Activated effector memory CD4-positive, alpha-beta T cell treated with Interleukin-2 at 50 U/mL for 16 hours (primary cell): ENCODE measurements at places on chromosomes 2 and 18.

- no peak for DNase-seq
Observed at GRCh38 chr18:5961097-5961827, 65.9 kb upstream of the TMEM200C start.

- DNase-seq = no peak
Observed at GRCh38 chr2:51710222-51710621, 678.3 kb upstream of the NRXN1 start.

- no peak for DNase-seq
Observed at GRCh38 chr18:9902832-9903231, 11.0 kb upstream of the VAPA start.

- no peak for DNase-seq
Observed at GRCh38 chr2:225694664-225695063, 295.2 kb downstream of the NYAP2 start.

GRCh38 chr2:158413581-158413980 is 43.0 kb downstream of the CCDC148 start:
- no peak for DNase-seq

DNA sequence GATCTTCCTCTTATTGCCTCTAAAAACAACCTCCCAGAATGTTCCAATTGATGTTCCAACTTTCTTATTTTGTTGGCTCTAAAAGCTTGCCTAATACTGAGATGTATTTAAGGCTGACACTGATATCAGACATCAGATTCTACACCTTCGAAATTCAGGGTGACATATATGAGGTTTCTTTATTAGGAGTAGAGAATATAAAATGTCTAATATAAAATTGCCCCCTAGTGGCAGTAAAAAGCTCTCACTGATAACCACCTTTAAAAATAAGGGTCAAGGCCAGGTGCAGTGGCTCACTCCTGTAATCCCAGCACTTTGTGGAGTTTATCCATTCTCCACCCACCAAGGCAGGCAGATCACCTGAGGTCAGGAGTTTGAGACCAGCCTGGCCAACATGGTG is 789.7 kb upstream of the SLC39A10 start:
- DNase-seq = no peak

DNA sequence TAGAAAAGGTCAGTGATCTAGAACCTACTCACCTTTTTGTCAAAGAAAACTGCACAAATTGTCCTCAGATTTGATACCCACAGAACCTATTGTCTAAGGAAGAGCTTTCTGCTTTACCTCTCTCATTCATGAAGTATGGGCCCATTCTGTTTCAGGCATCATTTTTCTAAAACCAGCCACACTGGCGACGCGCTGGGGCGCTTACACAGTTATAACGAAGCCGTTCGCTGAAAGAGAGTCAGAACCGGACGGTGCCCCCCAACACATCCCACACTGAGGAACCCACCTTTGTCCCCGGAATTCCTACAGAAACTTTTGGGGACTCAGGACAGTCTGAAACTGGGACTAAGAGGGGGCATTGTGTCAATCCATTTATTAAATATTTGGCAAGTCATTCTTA is 206.3 kb upstream of the HAAO start:
- DNase-seq = no peak

DNA sequence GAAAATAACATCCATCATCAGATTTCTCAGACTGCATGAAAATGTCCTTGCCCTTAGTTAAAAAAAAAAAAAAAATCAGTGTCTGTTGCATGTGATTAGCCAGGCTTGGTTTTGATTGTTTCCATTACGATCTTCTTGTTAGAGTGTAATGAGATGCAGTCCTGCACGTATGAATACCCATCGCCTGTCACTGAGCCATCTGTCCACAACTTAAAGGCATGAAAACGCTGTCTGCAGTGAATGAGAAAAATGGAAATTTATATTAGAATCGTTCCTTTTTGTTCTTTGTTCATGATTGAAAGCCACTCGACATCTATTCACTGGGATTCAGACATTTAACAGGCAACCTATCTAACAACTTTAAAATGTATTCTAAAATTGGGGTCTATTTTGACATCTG is 521.7 kb upstream of the SPHKAP start:
- no peak for DNase-seq

- DNase-seq = no peak
Observed at GRCh38 chr2:113070606-113070975, 2.8 kb downstream of the IL1F10 start.

GRCh38 chr2:234146087-234146826 is 95.8 kb downstream of the SPP2 start:
- DNase-seq = no peak
